ENCODE measurements at places on chromosomes 3 and 15.

- DNase-seq, result no peak
Observed at GRCh38 chr3:176055836-176056235, 1141.4 kb downstream of the TBL1XR1 start.

DNA sequence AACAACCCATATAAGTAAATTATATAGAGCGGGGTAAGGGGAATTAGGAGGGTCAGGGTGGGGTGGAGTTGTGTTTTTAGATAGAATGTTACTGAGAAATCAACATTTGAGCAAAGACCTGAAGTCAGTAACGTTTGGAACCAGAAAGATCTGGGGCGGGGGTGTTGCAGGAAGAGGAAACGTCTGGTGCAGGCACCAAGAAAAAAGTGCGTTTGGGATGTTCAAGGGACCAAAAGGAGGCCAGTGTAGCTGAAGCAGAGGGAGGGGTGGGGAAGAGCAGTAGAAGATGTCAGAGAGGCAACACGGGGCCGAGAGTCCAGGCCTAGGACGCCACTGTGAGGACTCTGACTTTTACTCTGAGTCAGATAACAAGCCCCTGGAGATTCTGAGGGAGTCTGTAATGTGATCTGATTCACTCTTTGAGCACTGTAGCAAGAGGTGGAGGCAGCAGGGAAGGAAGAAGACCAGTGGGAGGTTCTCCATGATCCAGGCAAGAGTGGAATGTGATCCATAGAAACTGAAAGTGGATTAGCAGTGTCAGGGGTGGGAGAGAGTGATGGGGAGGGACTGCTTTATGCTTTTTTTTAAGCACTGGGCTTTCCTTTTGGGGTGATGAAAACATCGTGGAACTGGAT, 179.3 kb upstream of the CHRM5 start:
- no peak for DNase-seq

DNA sequence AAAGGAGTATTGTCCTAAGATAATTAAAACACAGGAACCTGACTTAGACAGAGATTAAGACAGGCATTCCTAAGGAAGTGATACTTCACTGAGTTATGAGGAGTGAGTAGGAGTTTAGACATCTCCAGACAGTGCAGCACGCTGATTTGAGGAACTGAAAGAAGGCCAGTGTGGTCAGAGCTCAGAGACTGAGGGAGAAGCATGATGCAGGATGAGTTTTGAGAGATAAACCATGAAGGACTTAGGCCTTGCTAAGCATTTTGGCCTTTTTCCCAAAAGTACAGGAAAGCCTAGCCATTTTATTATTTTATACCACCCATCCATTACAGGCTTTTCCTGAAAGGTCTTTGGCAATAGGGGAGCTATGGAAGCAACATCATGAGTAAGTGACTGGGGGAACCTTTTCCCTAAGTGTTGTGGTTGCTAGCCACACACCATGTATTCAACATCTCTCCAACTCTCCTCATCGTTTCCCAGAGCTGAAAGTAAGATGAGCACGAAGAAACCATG, 375.6 kb upstream of the TPRG1 start:
- no peak for DNase-seq

DNA sequence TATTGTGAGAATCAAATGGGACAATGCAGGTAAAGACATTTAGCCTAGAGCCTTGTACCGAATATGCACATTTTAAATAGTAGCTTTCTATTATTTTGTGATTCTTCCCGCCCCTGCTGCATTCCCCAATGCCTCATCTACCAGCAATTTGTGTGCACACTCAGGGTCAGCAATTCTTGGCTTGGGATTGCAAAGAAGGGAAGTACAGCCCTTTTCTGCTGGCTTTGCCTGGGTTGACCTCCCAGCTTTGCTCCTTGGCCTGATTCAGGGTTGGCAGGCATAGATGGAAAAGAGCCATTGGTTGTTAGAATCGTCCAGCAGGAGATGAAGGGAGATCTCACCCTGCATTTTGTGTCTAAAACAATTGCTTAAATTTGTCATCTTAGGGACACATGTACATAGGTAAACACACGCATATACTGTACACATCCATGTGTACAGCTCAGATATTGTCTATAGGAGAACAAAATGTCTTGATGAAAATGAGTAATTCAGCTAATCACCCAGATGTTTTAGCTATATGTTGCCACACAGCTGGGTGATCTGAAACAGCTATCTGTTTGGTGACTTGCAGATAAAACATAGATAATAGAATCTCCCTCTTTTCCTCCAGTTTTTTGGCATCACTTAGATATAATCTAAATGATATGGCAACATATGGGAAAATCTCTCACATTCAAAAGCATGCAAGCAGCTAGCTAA, 340.9 kb upstream of the TBL1XR1 start:
- DNase-seq, result no peak

DNA sequence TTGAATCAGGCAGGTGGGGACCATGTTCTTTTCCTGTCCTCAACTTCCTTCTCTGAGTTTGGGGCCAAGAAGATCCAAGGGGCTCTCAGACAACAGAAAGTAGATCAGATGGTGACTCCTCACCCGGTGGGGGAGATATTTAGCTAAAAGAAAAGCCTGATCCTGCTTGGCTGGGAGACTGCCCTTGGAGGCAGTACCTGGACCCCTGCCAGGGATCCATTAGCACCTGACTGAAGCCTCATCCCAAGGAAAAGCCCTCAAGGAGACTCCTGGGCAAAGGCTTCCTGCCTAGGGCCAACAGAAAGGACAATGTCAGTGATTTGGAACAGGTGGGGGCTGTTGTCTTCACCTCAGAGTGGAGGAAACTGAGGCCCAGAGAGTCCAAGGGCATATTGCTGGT, 33.5 kb upstream of the HHATL start:
- no peak for DNase-seq

- no peak for DNase-seq
Observed at GRCh38 chr3:58672451-58672850, 5.9 kb upstream of the FAM3D start.

DNA sequence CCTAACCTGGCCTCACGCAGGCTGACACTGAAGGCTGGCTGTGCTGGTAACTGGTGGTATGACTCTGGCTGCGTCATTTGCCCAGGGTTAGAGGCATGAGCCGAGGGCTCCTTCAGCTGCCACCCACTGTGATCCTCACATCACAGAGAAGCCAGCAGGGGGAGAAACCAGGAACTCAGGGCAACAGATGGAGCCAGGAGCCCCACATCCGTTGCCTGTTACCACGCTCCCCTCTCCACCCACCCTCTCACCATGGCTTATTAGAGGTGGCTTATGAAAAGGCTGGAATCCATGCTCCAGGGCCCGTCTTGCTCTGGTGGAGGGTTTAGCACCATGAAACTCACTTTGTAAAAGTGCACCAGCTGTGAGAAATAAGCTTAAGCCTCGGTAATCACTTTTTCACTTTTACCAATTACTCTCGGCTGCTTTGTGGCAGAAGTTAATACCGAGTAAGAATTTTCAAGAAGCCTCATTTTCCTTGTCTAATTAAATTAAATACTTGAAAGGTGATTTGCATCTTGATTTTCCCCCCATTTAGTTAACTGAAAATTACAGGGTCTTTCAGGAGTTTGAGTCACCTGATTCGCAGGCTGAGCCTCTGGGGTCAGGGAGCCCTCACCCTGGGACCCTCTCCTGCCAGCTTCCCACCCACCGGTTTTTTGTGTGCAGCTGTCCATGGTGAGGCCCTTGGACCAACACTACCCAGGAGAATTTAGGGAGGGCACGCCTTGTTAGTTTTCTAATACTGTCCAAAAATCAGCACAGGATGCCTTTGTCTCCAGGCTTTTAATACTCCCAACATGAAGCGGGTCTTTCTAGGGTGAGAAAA, 60.9 kb downstream of the ASB7 start:
- no peak for DNase-seq

- no peak for DNase-seq
Observed at GRCh38 chr15:43168192-43169107, 16.8 kb upstream of the CCNDBP1 start.
